Stimulated activated CD8-positive, alpha-beta memory T cell treated with anti-CD3 and anti-CD28 coated beads, Interleukin-4, amount 100 ng/mL, for 24 hours (primary cell): ENCODE measurements at places on chromosomes 3 and 15.

GRCh38 chr3:64971602-64972001 is 283.8 kb upstream of the ADAMTS9 start:
- no peak for DNase-seq

GRCh38 chr3:80152692-80153091 is 384.9 kb upstream of the ROBO1 start:
- no peak for DNase-seq

DNA sequence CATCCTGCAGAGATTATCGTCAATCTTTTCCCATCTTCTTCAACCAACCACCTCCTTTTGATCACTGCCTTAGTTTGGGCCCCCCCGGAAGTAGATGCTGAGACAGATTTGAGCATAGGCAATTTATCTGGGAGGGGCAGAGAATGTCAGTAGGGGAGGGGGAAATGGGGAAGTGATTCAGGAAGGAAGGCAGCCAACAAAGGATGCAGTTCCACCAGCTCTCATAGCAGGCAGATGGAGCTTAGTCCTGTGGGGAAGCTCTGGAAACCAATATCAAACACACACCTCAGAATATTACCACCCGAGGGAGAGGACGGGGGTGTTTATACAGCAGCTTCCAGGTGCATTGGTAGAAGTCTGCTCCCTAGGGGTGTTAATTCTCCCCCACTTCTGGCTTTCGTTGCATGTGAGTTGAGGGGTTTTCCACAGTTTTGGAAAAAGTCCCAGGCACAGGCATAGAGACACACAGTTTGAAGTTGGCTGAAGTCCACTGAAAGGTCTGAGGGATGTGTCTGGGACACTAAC is 91.5 kb upstream of the TNFAIP8L3 start:
- DNase-seq, result no peak

- DNase-seq, result no peak
Measured at GRCh38 chr3:74920721-74921350, 306.4 kb upstream of the CNTN3 start.

- no peak for DNase-seq
Measured at GRCh38 chr3:57978316-57978715, 29.9 kb upstream of the FLNB start.

- no peak for DNase-seq
Measured at GRCh38 chr15:100041127-100041828, 300.5 kb downstream of the ADAMTS17 start.

DNA sequence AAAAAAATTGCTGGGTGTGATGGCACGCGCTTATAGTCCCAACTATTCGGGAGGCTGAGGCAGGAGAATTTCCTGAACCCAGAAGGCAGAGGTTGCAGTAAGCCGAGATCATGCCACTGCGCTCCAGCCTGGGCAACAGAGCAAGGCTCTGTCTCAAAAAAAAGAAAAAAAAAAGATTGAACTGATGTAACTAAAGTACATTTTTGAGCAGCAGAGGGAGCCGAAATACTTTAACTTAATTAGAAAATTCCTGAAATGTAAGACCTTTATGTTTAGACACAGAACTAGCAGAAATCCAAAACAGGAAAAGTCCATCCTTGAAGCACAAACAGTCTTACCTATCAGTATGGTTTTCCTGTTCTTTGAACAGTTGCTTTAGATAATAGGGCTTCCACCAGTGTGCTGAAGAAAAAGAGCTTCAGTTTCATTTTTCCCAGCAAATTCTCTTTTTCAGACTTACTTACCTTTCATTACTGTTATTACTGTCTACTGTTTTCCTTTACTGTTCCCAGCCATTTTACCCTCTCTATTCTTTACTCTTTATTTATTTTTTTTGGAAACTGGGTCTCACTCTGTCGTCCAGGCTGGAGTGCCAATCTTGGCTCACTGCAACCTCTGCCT is 33.4 kb upstream of the ZNF609 start:
- no peak for DNase-seq

DNA sequence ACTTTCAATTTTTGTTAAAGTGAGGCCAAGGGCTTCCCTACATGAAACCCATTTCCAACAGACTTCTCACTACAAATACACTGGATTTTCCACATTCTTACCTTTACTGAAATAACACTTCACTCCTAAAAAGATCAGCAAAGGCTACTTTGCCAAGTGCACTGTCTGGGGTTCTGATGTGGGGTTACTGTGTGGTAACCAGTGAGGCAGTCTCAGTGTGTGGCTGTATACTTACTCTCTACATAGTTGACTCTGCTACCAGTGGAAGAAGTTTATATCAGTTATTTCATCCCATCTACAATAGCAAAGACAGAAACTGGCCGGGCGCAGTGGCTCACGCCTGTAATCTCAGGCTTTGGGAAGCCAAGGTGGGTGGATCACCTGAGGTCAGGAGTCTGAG is 5.6 kb downstream of the WDR82 start:
- no peak for DNase-seq
